Heart right ventricle (tissue), 16 donors: ENCODE measurements at places on chromosomes 5 and 9. TPM values are rescaled to one million over a fixed set of nuclear protein-coding genes. Genes with fewer than 3 reads are reported as not detected.
A peak's percentile ranks its signal among the peaks of the same experiment; 100 is the strongest.

Gene SLC1A1
- 1.4 TPM for total RNA-seq

Gene MAMDC2
- total RNA-seq, result 4.7 TPM

Gene PCDHGA3
- total RNA-seq, result 14.6 TPM

Gene PRDM9
- not detected for total RNA-seq

Gene GABRG2
- not detected for total RNA-seq

- no peaks in the 10 kb centered on the region for H3K36me3 ChIP-seq
- H3K4me3 ChIP-seq, result no peak overlapping the region
- H3K27me3 ChIP-seq, result no peaks in the 10 kb centered on the region
These were observed 62.3 kb downstream of the GCNT1 start for GRCh38 chr9:76521244-76521681.

DNA sequence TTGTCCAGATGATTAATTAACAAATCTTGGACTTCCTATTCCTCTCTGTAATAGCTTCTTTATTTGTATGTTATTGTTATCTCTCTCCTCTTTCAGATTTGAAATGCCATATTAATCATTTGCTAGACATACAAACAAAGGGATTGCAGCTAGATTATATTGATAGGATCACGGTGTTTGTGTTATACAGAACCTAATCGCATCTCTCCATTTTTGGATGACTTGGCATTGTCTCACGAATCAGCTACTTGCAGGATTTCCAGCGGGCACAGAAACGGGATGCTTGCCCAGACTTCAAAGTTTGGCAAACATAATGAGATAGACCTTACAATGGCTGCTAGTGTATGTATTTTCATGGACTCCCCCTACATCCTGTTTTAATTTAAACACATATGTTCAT is 368.1 kb downstream of the TLE4 start:
- no peaks in the 10 kb centered on the region for H3K27me3 ChIP-seq
- H3K4me1 ChIP-seq, result no peaks in the 10 kb centered on the region
- no peaks in the 10 kb centered on the region for H3K36me3 ChIP-seq
- H3K27ac ChIP-seq, result no peak overlapping the region
- no peak for DNase-seq
- no peak overlapping the region for H3K4me3 ChIP-seq

DNA sequence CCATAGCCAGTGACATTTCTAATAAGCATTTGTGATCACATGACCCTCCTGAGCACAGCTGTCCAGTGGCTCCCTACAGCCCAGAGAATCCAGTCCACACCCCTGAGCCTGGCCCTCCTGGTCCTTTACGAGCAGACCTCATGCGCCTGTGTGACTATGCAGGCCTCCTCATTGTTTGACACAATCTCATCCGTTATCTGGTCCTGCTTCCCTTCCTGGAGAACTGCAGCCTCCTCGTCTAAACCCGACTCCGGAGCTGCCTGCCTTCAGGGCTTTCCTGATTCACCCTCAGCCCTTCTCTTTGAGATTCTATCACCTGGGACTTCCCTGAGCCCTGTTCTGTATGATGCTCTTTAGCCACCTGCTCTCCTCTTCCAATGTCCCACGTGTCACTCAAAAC is 79.7 kb downstream of the GPR21 start:
- H3K4me1 ChIP-seq, result peaks cover 20% of the 10 kb centered on the region
- no peak for DNase-seq

DNA sequence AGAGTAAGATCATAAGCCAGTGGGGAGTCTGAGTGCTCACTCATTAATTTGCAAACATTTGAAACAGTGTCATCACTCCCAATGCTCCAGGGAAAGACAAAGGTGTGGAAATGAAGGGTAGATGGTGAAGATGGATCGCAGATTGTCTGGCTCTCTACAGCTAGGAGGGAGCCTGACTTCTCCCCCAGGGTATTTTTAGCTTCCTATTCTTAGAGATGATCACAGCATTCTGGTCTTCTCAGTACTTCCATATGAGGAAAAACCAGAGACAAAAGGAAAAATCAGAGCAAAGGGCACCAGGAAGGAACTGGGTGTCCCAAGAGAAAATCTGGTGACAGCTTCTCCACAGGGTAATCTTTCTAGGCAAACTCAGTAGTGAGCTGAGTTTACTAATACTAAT is 401.9 kb upstream of the GRIA1 start:
- no peak for DNase-seq
- no peak overlapping the region for H3K4me3 ChIP-seq
- H3K4me1 ChIP-seq, result peaks cover 22% of the 10 kb centered on the region
- no peak overlapping the region for H3K27ac ChIP-seq
- H3K27me3 ChIP-seq, result no peaks in the 10 kb centered on the region

DNA sequence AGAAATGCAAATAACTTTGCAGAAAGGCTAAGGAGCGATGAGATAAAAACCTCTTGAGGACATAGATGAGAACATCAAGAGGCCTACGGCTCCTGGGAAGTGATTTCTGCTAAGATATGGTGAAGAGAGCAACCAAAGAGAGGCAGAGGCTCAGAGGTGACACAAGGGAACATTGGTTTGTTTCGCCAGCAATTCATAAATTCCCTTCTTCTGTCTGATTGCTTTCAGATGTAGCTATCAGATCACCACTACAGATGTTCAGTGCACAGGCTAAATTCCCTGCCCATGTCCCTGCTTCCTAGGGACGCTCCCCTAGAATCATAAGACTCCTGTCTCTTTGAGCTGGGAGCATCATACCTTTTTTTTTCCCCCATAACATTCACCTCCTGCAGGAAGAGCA is 11.2 kb downstream of the AGXT2 start:
- DNase-seq, result no peak
- no peaks in the 10 kb centered on the region for H3K27me3 ChIP-seq
- H3K4me3 ChIP-seq, result no peak overlapping the region
- H3K36me3 ChIP-seq, result no peaks in the 10 kb centered on the region
- H3K4me1 ChIP-seq, result peaks cover 6% of the 10 kb centered on the region

DNA sequence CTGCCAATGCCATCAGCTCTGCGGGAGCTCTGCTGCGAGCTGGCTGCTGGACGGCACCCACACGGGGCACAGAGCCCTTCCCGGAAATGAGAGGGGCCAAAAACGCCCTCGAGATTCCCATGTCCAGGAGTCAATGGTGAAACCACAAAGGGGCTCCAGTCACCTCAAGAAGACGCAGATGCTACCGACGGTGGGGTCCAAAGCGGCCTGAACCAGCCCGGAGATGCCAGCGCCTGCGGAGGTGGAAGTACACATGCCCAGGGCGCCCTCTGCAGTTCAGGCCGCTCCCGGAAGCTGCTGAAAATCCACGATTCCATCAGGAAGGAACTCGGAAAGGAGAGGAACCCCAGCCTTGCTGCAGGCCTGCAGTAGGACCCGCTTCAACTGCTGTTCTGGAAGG is 82.4 kb upstream of the SELENOP start:
- H3K4me1 ChIP-seq, result no peaks in the 10 kb centered on the region
- H3K36me3 ChIP-seq, result no peaks in the 10 kb centered on the region
- DNase-seq, result peak; percentile 27

GRCh38 chr5:151083081-151083676 is 2.3 kb upstream of the TNIP1 start:
- H3K4me3 ChIP-seq, result no peak overlapping the region
- no peak for DNase-seq
- H3K27me3 ChIP-seq, result no peaks in the 10 kb centered on the region
- H3K4me1 ChIP-seq, result peaks cover 61% of the 10 kb centered on the region
- peaks cover 7% of the 10 kb centered on the region for H3K36me3 ChIP-seq

- no peak overlapping the region for H3K27ac ChIP-seq
- DNase-seq, result no peak
- no peaks in the 10 kb centered on the region for H3K27me3 ChIP-seq
- no peaks in the 10 kb centered on the region for H3K36me3 ChIP-seq
These were observed 30.0 kb upstream of the JMY start for GRCh38 chr5:79205965-79206364.

- H3K4me3 ChIP-seq, result no peak overlapping the region
- no peaks in the 10 kb centered on the region for H3K4me1 ChIP-seq
- H3K36me3 ChIP-seq, result no peaks in the 10 kb centered on the region
- peak; percentile 24 for DNase-seq
- H3K27ac ChIP-seq, result peak overlapping the region; percentile 70
- H3K27me3 ChIP-seq, result no peaks in the 10 kb centered on the region
These were observed 40.6 kb downstream of the HACD4 start for GRCh38 chr9:20990867-20991266.

DNA sequence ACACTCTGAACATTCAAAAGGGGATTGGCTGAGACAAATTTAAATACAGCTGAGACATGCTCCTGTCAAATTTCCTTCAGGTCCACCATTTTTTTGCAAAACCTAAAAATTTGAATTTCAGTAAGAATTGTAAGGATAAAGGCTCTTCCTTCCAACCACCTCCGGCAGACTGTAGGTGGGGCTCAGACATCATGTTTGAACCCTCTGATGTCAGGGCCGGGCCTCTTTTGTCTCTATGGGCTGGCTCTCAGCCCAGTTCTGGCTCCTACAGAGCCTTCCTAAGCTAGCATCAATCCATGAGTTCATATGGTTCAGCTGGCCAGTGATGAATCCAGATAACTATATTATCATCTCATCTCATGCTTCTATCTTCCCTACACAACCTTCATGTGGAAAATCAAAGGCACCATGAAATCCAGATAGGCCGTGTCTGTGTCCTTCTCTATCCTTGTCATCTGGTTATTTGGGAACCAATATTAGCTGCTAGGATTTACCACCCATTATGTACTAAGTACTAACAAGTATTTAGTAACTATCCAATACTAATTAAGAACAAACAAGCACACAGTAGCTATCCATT is 44.2 kb downstream of the NIPSNAP3B start:
- no peaks in the 10 kb centered on the region for H3K27me3 ChIP-seq
- no peak overlapping the region for H3K4me3 ChIP-seq
- peak; percentile 30 for DNase-seq
- H3K36me3 ChIP-seq, result peaks cover 98% of the 10 kb centered on the region
- no peaks in the 10 kb centered on the region for H3K4me1 ChIP-seq

DNA sequence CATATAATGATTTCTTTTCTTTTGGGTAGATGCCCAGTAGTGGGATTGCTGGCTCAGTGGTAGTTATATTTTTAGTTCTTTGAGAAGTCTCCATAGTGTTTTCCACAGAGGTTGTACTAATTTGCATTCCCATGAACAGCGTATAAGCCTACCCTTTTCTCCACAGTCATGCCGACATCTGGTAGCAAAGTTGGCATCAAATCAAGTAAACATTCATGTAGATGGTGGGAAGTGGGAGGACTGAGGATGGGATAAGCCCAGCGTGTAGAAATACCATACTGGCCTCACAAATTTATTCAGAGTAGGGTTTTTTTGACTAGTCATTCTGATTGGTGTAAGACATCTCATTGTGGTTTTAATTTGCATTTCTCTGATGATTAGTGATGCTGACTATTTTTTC is 115.4 kb downstream of the EGFLAM start:
- no peaks in the 10 kb centered on the region for H3K36me3 ChIP-seq
- no peak for DNase-seq
- H3K4me3 ChIP-seq, result no peak overlapping the region
- no peak overlapping the region for H3K27ac ChIP-seq

DNA sequence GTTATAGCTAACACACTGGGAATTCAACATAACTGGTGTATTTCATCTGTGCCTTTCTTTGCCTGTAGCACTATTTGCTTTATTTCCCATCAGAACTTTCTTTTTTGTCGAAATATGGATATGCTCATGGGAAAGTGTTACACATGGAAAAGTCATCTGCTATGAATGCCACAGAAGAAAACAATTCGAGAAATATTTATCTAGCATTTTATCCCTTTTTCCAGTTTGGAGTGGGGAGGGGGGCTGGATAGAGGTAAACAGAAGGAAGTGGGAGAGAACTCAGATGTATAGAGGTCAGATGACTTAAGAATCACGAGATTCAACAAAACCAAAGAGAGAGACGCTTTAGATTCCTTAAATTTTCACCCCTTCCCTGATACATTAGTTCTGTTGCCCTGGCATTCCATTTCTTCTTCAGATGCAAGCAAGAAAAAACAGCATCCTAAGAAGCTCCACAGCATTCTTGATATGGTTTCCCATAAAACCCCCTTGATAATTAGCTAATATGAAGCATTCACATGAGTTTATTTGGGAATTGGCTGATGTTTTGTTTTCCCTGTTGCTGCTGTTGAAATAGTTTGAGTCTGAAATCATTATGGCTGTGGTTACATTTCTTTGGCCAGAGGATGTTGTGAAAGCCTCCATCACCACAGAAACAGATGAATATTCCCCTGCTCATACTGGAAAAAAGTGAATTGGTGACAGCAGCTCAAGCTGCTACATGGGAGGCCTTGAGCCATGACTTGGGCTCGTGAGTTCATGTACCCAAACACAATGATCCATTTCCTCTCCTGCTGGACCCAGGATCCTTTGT is 335.8 kb upstream of the DAB2 start:
- peaks cover 3% of the 10 kb centered on the region for H3K4me1 ChIP-seq
- no peaks in the 10 kb centered on the region for H3K27me3 ChIP-seq
- no peaks in the 10 kb centered on the region for H3K36me3 ChIP-seq
- H3K4me3 ChIP-seq, result no peak overlapping the region
- H3K27ac ChIP-seq, result peak overlapping the region; percentile 71
- peak; percentile 21 for DNase-seq

DNA sequence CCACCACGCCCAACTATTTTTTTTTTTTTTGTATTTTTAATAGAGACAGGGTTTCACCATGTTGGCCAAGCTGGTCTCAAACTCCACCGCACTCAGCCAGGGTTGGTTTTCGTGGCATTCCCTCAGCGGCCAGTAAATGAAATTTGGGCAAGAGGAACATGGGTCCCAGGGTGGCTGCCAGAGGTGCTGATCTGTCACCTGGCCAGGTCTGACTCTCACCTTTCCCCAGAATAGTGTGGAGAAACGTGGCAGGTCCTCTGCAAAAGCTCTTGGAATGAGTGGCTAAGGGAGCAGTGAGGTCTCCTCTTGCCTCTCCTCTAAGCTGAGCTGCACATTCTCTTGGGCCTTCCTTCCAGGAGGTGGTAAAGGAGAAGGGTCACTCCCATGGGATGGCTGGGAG is 170.1 kb downstream of the IRX2 start:
- H3K36me3 ChIP-seq, result no peaks in the 10 kb centered on the region
- H3K27ac ChIP-seq, result no peak overlapping the region
- DNase-seq, result no peak
- H3K27me3 ChIP-seq, result no peaks in the 10 kb centered on the region
- no peak overlapping the region for H3K4me3 ChIP-seq
- H3K4me1 ChIP-seq, result no peaks in the 10 kb centered on the region
